Left kidney (tissue), 8 donors: ENCODE measurements at places on chromosomes 12 and 14.

DNA sequence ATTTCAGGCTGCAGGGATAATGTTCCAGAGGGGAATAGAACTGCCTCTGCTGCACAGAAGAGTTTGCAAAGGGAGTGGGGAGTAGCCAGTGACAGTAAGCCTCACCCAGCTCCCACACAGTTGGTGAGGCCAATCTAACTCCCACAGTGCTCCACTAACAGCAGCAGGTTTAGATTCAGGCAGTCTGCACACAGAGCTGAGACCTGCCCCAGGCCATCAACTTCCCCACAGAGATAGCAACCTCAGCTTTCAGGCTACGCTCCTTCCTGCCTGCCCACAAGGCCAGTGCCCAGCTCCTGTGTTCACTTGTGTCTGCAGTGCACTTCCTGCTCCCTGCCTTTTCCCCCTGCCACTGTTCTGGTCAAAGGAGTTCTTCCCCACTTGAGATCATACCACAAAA is 107.5 kb downstream of the TBC1D30 start:
- DNase-seq = no peak

DNA sequence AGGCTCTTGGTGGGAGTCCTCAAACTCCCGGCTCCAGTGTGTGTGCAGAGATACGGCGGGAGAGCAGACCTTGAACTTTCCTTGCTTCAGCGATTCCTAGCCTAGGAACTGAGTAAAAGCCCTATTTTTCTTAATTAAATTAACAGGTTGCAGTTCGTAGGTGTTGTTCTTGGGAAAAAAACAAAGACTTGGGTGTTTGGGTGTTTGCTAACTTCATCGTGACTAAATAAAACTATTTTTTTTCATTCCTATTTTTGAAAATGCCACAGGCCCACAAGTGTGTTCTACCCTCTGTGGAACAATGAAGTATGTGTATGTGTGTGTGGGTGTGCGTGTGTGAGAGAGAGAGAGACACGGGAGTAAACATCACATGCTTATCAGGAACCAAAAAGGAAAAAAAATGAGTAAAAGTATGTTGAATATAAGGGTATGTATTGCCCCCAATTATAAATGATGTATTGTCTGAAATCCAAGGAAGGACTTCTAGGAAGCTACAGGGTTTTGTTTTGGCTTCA is 651 bp downstream of the TMEM117 start:
- peak; percentile 52 for DNase-seq

DNA sequence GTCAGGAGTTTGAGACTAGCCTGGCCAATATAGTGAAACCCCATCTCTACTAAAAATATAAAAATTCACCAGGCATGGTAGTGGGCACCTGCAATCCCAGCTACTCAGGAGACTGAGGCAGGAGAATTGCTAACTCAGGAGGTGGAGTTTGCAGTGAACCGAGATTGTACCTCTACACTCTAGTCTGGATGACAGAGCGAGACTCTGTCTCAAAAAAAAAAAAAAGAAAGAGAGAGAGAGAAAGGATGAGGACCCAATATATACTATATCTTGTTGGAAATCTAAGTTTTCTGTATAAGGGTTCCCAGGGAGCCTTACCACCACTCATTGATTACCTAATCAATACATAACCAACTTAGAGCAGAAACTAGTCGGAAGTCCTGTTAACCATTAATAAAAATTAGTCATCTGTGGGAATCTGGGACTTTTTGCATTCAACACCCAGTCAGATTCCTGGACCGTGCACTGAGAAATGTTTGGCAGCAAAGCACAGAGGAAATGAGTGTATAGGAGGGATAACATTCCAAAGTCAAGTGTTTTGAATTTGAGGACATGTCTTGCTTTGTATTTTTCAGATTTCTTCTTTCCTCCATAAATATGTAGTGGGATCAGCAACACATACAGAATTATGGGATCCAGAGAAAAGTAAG is 44.8 kb upstream of the NR2C1 start:
- DNase-seq = no peak

- DNase-seq = no peak
Observed at GRCh38 chr12:103011974-103012763, 54.7 kb downstream of the ASCL1 start.

DNA sequence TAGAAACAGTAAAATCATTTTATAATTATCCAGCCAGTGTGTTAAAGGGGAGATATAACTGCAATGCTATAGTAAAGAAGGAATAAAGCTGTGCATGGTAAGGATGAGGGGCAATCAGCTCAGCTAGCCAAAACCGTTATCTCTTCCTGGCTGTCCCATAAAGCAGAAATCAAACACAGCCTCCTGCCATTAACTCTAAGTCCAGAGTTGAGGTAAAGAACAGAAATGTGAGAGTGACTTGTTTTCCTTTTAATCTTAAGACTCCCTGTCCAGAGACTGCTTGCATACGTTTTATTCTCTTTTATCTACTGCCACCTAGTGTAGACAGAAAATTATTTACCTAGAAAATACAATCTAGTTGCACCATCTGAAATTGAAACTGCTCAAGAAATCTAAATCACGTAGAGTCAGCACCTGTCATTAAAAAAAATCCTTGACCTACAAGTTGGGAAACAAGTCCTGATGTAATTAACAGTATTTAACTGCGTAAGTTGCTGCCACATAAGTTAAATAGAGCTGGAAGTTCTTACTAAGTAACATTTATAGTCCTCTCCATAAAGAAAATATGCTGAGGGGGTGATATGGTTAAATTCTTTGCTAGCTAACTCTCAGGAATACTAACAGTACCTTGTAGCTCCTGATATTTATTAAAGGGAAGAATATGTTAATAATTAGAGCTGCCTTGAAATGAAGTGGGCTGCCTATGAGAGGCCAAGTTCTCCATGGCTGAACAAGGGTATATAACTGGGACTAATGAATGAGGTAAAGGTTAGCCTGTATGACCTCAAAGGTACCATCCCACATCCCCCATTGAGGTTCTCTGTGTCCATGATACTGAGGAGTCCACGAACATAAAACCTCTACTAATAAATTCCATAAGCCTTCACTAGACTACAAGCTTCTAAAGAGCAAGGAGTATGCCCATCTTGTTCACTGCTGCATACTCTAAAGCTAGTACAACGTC is 62.7 kb downstream of the GALNT4 start:
- peak; percentile 71 for DNase-seq

GRCh38 chr12:23707270-23707669 is 242.2 kb downstream of the SOX5 start:
- no peak for DNase-seq

DNA sequence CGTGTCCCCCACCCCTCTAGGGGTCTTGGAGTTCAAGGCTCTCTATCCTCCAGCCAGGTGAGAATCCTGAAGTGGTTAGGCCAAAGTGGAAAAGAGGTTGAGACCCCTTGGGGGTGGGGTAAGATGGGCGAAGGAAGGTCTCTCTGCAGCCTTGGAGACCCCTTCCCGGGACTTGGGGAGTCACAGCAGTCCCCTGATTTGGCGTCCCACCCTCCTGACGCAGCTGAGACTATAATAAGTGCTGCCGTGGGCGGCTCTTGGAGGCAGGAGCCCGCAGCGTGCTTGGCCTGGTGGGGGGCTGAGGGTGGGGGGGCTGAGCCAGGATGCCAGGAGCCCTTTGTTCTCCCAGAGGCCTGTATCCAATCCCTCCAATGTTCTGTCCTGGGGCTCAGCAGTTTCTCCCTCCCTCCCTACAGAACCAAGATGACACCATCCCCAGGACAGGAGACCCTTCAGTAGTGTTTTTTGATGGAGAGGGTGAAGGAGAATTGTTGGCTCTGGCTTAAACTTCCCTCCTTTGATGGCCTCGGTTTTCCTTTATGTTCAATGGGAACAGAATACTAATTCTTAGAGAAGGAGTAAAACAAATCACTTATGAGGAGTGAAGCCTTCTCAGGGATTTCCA is 1.5 kb upstream of the AGAP2 start:
- DNase-seq = no peak

DNA sequence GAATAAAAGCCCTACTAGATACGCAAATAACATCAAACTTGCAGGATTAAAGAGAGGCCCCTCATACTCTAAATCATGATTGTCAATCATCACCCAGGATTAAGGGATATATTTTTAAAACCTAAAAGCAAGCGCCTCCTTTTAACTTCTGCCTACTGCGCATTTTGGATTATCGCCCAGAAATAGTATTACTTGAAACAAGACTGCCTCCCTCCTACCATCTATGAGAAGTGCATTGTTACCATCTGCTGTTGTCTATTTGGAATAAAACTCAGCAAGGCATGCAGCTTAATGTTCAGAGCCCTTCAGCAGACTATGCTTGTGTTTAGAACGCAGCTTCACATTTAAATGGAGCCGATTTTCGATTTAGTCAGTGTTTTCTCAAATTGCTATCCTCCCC is 79.6 kb downstream of the EXOC5 start:
- DNase-seq = peak; percentile 10

GRCh38 chr14:95056476-95056875 is 100.9 kb downstream of the DICER1 start:
- no peak for DNase-seq

- DNase-seq = peak; percentile 53
Observed at GRCh38 chr12:2395354-2395977, 342.7 kb downstream of the CACNA1C start.

GRCh38 chr12:124088217-124088907 is 115.3 kb downstream of the ZNF664 start:
- DNase-seq = no peak

DNA sequence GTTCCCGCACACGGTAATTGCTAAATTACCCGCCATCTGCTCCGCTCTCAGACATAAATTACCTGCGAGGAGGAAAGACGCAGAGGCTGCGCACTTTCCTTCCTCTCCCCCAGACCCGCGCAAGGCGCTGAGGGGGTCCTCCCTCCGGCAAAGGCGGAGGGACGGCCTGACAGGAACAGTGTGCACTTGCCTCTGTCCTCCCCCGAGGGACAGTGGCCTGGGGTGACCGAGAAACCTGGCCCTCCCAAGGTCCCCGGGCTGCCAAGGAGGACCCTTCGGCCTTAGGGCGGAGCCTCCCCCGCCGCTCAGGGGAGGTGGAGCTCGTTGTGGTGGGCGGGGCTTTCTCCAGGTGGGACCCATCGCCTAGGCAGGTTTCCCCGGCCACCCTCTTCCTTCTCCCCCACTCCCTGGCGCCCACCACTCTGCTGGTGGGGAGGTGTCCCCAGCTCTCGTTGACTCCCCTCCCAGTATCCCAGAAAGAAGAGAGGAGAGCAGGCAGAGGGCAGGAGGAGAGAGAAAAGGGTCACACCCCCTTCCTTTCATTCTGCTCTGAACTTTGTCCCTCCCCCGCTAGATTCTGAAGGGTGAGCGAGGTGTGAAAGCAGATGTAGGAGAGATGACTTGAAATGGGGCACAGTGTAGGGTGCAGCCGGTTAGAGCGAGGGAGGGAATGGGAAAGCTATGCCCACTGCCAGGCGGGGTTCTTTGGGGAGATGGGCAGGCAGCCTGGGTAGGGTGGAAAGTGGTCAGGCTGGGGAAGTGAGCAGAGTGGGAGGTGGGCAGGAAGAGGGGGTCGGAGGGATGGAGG is 11.4 kb upstream of the CALCOCO1 start:
- DNase-seq = no peak

GRCh38 chr12:69254046-69254445 is 14.7 kb downstream of the CPSF6 start:
- no peak for DNase-seq

GRCh38 chr14:49893309-49894213 is 679 bp downstream of the ARF6 start:
- no peak for DNase-seq
